ENCODE measurements at places on chromosomes 2 and 18.

DNA sequence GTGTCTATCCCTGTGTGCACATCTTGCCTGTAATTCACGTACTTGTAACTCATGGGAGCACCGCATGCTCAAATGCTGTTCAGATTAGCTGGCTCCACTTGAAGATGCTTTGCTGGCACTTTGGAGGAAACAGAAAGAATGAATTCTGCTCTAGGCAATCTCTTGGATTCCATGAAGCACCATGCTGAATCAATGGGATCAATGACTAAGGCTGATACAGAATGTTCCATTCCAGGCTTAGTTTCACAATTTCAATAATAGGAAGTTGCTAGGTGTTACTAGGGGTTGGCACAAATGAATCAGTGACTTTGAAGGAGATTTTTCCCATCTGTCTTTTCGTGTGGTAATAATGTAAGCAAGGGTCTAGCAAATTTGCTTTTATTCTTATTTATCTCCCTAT is 328.8 kb downstream of the OSR1 start:
- no peak for DNase-seq

DNA sequence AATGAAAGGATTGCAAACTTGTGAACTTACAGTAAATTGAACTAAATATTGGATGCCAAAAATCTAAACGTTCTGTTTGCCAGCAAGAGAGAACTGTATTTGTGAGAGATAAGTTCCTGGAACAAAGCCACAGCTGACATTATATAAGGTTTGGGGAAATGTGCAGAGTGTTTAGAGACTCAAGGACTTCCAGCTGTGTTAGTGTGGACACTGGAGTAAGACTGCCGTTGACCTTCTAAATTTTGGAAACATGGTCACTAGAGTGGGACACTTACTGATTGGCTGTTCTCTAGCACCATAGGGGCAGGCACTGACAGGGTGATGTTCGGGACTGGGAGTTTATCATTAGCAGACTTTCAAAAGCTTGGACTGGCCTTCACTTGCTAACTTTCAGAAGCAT is 40.5 kb downstream of the SCN9A start:
- no peak for DNase-seq

GRCh38 chr2:111119822-111120252 is 877 bp upstream of the BCL2L11 start:
- no peak for DNase-seq

DNA sequence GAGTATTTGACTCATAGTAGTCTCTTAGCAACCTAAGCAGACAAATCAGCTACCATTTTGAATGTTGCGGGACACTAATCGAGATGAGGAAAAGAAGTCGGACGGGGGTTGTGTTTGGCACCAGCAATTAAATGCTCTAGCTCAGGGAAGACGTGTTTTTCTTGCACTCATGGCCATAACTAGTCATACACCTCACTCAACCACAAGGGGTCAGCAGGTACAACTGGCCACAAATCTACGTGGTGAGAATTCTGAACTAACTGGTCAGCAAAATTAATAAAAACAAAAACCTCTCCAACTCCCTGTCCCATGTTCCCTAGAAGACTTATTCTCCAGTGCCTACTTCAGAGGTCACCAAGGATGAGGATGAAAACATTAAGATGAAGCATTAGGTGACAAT is 1467.8 kb downstream of the DPP10 start:
- DNase-seq = no peak

DNA sequence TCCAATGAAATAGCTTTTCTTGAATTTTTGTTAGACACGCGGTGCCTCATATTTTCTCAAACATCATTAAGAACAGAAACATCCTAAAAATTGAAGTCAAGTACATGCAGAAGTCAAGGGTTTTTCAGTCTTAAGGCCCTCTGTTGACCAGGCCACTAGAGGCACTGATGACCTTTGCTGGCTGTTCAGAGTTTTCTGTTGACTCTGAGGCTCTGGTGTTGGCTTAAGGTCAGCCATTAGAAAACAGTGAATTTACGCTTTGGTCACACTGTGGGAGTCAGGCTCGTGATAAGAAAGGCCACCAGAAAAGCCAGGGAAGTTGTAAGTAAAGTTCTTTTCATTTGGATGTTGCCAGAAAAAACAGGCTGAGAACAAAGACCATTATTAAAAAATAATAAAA is 5.8 kb upstream of the UPP2 start:
- DNase-seq = no peak
